CD4-positive, CD25-positive, alpha-beta regulatory T cell (primary cell): ENCODE measurements at places on chromosomes 7 and 10.

GRCh38 chr7:107746006-107746405 lies 2.1 kb downstream of the CBLL1 start:
- DNase-seq = no peak

DNA sequence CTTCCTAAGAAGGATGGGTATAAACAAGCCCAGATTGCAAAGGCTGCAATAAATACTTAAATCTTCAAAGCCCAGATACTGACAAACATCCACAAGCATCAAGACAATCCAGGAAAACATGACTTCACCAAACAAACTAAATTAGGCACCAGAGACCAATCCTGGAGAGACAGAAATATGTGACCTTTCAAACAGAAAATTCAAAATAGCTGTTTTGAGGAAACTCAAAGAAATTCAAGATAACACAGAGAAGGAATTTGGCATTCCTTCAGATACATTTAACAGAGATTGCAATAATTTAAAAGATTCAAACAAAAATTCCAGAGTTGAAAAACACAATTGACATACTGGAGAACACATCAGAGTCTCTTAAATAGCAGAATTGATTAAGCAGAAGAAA lies 23.0 kb downstream of the GSDME start:
- no peak for DNase-seq

DNA sequence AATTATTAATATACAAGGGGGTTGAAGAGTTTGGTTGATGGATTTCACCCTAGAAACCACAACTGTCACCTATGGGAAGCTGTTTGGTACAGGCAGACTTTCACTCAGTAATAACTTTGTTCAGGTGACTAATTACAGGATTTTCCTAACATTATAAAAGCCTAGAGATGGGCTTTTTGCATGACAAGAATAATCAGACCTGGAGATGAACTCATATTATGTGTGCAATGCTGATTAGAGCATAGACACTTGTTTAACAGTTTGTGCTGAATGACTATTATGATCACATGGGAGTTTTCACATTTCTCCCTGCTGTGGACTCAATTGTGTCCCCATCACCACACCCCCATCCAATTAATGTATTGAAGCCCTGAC lies 90.2 kb upstream of the STEAP4 start:
- no peak for DNase-seq

DNA sequence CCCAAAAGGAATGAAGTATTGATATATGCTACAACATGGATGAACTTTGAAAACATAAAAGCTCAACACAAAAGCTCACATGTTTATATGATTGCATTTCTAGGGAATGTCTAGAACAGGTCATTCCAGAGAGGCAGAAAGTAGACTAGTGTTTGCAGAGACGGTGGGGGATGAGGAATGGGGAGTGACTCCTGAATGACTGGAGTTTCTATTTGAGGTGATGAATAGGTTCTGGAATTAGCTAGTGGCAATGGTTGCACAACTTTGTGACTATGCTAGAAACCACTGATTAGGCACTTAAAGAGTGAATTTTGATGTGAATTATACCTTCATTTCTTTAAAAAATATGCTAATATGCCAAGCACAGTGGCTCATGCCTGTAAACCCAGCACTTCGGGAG lies 6.9 kb downstream of the KPNA7 start:
- DNase-seq = no peak

GRCh38 chr7:94451187-94451586 lies 56.5 kb downstream of the COL1A2 start:
- DNase-seq = no peak

DNA sequence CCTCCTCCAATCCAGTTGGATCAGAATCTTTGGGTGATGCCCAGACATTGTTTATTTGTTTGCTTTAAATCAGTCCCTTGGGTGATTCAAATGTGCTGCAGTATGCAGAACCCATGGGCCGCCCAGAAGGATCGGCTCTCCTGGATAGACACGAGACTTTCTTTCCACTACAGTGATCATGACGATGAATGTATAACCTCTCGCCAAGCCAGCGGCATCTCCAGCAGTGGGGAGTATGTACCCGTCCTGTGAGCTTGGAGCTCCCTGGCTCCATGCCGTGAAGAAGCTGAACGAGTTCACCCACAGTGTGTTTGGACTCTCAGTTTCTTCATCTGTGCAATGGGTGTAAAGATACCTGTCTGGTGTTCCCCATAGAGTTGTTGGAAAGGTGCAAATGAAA lies 162.3 kb downstream of the CAMK1D start:
- DNase-seq = no peak

GRCh38 chr7:35848725-35849124 lies 47.9 kb downstream of the SEPTIN7 start:
- no peak for DNase-seq

DNA sequence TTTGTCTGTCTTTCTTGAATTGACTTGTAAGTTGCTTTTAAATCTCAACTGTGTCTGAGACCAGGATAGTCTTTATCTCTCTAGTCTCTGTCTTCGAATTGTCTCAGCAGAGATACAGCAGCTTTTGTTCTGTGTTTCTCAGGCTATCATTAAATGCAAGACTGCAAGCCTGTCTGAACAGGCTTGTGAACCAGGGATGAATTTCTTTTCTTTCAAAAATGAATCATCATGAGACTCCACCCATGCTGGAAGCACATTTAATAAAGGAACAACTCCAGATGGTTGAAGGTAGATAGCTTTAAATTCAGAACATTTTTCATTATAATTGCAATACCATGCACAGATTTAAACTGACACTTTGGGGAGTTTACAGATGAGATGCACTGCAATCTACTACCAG lies 155.9 kb downstream of the SEC23IP start:
- DNase-seq = no peak

GRCh38 chr7:31126976-31127375 lies 74.9 kb downstream of the ADCYAP1R1 start:
- no peak for DNase-seq

DNA sequence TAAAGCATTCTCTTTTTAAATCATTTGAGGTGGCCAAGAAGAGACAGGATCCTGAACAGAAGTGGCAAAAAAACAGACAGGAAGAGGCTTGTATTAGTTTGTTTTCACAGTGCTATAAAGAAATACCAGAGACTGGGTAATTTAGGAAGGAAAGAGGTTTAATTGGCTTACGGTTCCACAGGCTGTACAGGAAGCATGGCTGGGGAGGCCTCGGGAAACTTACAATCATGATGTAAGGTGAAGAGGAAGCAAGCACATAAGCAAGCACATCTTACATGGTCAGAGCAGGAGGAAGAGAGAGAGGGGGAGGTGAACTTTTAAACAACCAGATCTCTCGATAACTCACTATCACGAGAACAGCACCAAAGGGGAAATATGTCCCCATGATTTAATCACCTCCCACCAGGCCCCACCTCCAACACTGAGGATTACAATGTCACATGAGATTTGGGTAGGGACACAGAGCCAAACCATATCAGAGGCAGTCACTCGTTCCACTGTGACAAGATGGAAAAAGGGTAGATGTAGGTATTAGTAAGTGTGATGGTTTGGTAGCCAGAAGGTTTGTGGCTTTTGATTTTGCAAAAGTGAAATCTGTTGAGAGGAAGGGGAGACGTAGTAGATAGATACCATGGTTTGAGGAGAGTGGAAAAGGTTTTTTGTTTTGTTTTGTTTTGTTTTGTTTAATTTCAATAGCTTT lies 5.1 kb downstream of the MSRB2 start:
- peak; percentile 13 for DNase-seq

GRCh38 chr10:3902054-3902808 lies 117.2 kb upstream of the KLF6 start:
- DNase-seq = peak; percentile 30

GRCh38 chr10:11167233-11167966 lies 149.7 kb downstream of the CELF2 start:
- DNase-seq = no peak

GRCh38 chr7:18788026-18788425 lies 292.5 kb downstream of the HDAC9 start:
- DNase-seq = no peak
